Central memory CD4-positive, alpha-beta T cell (primary cell): ENCODE measurements at places on chromosomes 2 and 18.

DNA sequence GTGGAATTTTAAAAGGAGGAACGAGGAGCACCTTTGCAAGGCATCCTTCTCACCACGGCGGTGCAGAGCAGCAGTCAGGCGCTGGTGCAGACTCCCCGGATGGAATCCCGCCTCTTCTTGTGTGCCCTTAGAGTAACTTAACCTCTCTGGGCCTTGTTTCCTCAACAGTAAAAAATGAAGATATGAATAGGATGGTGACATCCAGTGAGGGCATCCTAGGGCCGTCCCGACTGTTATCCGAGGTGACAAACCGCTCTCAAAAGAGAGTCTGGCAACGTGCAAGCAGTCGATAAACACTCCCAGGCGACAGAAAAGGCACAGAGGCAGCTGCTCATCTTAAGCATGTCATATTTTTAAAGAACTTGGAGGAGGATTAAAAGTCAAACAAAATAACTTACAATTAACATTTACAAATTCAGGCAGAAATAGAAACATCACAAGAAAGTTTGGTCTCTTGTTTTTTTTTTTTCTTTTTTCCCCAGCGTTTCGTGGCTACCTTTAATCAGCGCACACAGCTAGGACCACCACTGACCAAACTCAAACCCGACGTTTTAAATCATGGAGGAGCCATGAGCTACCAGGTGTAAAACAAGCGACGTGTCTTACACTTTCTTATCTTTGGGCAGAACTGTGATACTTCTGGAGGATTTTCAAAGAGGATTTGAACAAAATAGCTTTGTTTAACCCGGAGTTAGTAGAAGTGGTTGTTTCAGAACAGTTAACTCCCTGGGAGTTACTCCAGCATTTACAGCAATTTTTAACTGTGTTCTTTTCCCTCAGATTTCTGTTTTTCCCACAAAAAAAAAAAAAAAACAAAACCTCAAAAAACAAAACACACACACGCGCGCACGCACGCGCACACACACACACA is 2.1 kb downstream of the MBP start:
- DNase-seq: no peak

DNA sequence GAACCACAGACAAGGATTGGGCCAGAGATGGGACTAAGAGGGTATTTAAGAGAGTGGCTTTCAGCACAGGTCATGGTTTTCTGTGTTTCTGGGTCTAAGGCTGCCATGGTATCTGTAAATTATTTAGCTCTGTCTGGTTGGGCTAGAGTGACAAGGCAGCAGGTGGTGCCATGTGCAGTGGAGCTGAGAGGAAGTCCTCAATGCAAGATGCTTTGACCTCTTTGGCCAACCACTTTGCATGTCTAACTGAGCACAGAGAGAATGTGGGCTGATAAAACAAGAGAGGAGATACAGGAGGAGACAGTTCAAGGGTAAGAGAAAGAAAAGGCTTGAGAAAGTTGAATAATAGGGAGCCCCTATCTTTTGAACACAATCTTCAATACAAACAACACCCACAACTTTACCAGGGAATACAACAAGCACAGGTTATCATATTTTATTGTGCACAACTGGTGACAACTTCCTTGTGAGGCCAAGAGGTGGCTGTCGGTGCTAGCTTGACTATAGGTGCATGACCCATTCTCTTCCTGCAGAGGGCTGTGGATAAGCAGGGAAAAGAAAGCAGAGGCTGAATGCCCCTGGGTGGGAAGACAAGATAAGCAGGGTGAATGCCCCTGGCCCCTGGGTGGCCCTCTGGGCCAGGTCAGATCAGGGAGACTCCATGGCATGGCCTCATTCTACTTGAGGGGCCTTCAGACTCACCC is 12.3 kb downstream of the FLACC1 start:
- no peak for DNase-seq

DNA sequence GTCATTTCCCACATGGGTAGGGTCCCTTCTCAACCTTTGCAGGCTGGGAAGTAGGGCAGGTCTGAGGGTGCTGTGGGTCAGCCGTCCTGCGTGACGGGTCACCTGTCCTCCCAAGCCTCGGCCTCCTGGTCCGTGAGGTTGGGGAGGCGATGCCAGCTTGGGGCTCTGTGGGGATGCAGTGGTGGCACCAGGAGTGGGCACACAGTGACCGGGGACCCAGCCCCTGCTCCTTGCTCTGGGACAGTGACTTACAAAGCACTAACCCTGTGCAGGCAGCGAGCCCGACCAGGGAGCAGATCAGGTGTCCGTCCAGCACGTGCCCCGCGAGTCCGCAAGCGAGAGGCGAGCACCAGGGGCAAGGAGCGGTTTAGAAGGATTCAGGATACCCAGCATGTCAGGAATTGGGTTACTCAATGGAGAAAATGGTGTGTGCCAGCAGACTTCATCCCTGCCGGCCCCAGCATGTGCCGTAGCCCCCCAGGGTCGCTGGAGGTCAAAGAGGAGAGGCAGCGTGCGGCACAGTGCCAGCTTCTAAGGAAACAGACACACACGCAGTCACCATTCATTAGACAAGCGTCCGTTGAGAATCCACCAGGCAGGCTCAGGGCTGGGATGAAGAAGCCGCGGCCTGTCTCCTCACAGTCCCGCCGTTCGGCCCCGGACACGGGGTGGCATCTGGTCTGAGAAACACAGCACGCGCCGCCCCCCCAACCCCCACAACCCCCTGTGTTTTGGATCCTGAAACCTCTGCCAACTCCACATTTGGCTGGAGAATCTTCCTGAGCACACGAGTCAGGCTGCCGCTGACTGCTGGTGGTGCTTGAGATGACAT is 11.7 kb downstream of the COLEC11 start:
- DNase-seq: no peak

GRCh38 chr18:64073971-64074370 is 74.9 kb downstream of the LINC00305 start:
- DNase-seq: no peak

DNA sequence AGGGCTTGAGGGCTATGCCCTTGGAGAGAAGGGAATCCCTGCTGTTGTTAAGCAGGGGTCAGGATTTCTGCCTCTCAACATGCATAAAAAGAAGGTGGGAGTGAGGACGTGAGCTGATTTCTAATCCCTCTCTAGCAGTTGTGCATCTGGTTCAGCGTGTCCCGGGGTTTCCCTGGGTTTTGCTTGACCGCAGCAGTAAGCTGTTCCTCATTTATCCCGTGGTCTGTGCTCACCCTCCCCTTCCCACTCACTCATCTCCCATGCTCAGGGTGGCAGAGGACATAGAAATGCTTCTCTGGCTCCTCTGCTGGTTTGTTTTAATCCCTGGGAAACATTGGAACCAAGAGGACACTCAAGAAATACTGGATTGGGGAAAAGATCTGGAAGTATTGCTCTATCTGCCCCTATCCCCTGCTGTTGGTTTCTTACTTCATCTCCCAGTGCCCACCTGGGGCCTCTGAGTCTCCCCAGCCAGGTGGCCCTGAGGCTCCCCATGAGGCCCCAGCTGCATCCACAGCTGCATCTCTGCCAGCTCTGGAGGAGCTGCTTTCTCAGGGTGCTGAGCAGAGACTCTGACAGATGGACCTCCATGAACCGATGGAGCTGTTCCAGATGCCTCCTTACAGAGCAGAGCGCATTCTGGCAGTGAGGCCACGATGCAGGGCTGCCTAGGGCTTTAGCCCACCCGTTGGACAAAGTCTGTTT is 36.1 kb downstream of the TET3 start:
- DNase-seq: no peak

- DNase-seq: no peak
Observed at GRCh38 chr2:27162151-27163121, 13.6 kb downstream of the TCF23 start.

DNA sequence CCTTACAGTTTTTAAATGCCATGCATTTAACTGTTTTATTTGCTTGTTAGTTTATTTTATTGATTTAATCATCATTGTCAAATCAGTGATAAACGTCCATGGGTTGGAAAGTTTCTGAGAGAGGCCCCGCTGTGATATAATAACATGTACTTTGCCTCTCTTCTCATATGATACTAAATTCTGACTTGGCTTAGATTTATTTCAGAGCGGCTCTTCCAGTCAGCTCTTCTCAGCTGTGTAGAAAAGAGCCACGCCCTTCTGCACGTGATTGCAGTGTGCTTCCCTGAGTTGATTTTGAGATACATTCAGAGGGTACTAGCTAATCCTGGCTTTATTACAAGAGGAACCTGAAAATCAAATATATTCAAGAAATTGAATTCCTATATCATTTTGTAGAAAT is 218.6 kb downstream of the KCNE4 start:
- no peak for DNase-seq

DNA sequence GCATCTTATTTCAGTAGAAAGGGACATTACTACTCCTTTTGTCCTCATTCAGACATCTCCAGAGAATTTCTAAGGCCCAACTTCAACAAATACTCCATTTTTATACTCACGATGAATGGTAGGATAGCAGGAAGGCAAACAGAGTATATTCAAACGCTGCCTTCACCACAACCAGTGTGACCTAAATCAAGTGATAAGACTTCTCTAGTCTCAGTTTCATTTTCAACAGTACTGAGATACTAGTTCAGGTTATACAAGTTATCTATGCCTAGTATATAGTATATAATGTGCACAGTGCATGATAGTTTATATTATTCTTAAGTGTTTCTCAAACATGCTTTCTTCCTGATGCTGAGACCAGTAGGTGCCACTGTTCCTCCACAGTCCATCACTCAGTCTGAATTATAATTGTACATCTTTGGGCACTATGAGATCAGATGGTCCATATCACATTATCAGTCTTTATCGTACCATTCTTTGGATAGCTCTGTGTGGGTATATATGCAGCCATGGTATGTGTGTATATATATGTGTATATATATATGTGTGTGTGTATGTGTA is 66.3 kb upstream of the RPE start:
- no peak for DNase-seq
